ENCODE measurements at places on chromosomes 1 and 21.

- no peak for DNase-seq
Observed at GRCh38 chr1:47682786-47683350, 245.0 kb downstream of the FOXD2 start.

- DNase-seq, result no peak
Observed at GRCh38 chr1:107964336-107965109, 457 bp downstream of the VAV3 start.

GRCh38 chr1:204077979-204078696, 5.2 kb downstream of the SOX13 start:
- no peak for DNase-seq

- no peak for DNase-seq
Observed at GRCh38 chr1:246582301-246583055, 16.2 kb downstream of the CNST start.

GRCh38 chr1:226762988-226763904, 24.2 kb upstream of the ITPKB start:
- DNase-seq, result no peak

DNA sequence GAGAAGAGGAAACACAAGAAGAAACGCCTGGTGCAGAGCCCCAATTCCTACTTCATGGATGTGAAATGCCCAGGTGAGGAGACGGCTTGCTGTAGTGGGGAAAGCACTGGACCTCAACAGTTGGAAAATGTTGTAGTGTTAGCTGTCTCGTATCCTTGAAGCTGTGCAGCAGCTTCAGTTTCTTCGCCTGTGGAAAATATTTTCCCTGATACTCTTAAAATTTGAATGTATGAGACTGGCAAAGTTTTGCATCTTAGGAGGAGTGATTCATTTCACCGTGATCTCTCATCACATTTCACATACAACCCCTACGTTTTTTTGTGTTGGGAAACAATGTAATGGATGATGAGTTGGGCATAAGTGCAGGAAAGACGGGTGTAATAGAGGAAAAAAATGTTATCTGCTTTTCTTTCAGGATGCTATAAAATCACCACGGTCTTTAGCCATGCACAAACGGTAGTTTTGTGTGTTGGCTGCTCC, 629 bp downstream of the RPS27 start:
- DNase-seq, result no peak

DNA sequence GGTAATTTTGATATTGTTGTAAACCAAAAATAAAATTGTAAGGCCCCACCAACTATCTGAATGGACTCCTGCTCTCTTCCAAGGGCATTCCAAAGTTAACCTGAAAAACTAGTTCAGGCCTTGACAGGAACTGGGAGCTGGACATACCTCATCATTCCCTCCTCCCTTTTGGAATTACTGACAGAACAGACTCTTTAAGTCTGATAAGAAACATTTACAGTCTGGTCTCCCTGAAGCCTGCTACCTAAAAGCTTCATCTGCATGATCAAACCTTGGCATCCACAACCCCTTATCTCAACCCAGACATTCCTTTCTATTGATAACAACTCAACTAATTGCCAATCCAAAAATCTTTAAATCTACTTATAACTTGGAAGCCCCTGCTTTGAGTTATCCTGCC, 123.8 kb downstream of the TLR5 start:
- no peak for DNase-seq

- DNase-seq, result no peak
Observed at GRCh38 chr21:30437010-30437565, 3.0 kb upstream of the KRTAP15-1 start.
